Mucosa of descending colon (tissue), 3 donors: ENCODE measurements at places on chromosomes 5 and 9.

DNA sequence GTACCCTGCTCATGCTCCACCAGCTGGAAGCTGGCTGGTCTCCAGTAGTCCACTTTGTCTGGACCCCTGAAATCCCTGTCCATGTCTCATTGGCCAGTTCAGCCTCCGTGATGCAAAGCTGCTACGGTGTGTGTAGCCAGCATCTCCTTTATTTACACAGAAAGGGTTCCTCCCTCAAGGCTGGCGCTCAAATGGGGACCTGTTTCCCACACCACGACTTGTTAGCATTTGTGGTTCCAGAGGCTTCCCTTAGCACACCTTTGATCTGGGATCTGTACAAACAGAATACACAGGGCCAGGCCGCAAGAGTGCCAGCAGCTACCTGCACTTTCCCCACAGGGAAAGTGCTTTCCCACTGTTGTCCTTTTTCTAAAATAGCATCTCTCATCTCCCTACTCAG is 5.7 kb upstream of the SMU1 start:
- no peak for DNase-seq

DNA sequence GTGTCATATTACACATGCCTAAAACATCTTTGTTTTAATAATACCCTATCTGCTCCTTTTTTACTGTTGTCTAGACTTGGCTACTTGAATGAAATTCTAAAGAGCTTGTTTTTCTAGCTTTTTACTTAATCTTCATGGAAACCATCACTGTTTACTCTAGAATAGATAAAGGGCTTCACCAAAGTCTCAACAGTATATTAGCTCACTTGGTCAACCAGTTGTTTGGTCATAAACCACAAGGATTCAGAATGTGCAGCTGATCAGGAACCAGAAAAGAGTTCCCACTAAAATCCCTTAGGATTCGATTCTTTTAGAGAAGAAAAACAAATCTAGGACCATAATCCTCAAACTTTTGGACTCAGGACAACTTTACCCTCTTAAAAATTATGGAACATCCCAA is 38.0 kb downstream of the CDO1 start:
- DNase-seq: no peak

GRCh38 chr5:7759257-7759871 is 91.6 kb downstream of the CFAP90 start:
- DNase-seq: no peak

DNA sequence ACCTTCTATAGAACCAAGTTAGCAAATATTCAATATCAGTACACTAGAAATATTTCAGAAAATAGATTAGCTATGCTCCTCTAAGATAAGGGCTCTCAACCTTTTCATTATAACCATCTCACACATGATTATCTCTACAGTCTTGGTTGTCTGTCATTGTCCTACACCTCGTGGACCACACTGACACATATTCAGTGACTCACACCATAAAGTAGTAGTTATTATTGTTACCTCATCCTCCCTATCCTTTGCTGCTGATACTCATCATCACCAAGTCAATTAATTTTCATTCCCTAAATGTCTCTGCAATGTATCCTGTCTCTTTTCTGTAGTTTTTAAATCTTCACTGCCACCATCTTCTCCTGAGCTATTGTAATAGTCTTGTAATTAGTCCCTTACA is 1309.2 kb upstream of the C9orf72 start:
- no peak for DNase-seq

DNA sequence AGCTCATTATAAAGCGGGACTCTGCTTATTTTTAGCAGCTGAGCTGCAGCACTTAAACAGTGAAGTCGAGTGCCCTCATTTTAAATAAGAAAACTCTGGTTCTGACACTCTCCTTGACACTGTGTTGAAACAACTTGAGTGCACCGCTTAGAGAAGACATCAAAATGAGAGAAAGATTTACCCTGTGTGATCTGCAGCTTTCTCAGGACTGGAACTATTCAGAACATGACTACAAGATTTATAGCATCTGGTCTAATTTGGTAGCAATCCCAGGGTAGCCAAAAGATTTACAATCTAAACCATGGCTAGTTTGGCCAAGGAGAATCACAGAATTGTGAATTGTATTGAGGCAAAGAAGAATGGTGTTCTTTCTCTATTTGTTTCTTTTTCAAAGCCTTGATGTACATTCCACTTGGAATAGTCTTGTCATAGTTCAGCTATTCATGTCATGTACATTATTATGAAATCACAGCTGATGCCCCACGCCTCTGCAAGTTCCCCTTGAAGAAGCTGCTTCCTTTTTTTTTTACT is 38.7 kb downstream of the PLEKHG4B start:
- DNase-seq: no peak

DNA sequence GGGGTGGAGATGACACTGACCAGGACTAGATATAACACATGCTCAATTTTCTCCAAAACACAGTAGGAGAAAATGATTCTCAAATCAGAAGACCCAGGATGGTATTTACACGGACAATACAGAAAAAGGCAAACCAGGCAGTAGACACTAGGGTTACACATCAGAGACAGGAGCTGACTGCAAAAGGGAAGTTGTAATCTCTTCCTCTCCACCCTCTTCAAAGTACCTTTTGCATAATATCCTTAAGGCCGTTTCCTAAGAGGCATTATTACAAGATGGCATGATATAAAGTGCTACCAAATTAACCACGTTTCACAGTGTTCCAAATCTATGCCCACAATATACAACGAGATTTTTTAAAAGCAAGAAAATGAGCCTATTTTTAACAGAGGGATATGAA is 39.2 kb downstream of the YIPF5 start:
- no peak for DNase-seq

GRCh38 chr9:106619211-106619610 is 243.8 kb upstream of the ZNF462 start:
- DNase-seq: no peak

DNA sequence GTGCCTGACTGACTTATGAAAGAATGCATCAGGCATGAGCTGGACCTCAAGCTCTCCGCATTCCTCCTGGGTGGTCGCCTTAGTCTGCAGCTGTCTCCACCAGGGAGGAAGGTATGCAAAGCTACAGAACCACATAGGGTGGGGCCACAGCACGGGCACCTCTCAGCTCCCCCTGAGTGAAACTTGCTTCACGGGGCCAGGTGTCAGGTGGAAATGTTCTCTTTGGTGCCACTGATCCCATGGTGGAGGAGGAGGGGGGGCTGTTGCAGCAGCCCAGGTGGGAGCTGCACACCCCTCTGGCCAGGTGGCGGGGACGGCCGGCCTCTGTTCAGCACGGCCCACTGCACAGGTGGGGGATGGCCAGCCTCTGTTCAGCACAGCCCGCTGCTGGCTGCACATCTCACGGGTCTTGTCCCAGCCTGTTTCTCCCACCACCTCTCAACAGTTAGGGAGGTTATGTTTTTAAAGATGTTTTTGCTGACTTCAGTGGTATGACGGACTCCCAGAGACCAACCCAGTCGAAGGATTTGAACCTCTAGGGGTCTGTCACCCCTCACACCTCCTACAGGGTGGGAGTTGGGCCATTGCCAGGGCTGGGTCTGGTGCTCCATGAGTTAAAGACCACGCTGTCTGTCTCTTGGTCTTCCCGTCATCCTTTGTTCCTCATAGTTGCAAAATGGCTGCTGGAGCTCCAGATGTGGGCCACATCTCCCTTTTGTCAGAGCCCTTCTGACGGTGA is 34.3 kb downstream of the MRPL36 start:
- no peak for DNase-seq

DNA sequence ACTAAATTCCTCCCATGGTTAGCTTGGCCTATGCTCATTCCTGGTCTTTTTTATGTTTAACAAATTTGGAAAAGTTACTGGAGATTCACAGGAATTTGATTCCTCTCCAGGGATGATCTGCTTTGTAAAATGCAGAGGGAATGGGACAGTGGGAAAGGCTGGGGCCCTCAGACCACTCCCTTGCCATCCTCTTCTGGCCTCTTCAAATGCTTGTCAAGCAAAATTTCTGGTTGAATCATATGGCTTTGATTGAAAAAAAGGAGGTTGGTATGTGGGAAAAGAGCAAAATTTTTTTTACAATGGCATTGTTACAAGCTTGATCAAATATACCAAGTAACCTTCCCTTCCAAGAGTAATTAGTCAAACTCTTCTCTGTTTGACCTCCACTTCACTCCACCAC is 225.1 kb downstream of the PIK3R1 start:
- DNase-seq: no peak

- DNase-seq: no peak
Observed at GRCh38 chr9:272251-273213, 57.9 kb downstream of the DOCK8 start.

GRCh38 chr5:171226864-171227263 is 82.2 kb upstream of the TLX3 start:
- DNase-seq: no peak

DNA sequence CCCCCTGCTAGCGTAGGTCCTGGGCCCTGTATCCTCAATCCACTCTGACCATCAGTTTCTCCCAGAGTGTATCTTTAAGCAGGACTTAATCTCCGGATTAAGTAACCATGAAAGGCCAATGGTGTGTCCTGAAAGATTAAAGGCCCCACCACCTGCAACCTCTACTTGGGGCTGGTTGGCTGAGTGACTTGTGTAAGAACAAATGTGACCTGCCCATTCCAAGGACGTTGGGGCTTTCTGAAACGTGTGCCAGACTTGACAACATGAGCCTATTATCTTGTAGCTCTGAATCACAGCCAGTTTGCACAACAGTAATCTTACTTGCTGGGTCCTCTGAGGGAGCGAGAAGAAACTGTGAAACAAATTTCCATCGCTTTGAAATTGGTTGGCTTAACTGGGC is 3.1 kb upstream of the PRELID2 start:
- DNase-seq: no peak

DNA sequence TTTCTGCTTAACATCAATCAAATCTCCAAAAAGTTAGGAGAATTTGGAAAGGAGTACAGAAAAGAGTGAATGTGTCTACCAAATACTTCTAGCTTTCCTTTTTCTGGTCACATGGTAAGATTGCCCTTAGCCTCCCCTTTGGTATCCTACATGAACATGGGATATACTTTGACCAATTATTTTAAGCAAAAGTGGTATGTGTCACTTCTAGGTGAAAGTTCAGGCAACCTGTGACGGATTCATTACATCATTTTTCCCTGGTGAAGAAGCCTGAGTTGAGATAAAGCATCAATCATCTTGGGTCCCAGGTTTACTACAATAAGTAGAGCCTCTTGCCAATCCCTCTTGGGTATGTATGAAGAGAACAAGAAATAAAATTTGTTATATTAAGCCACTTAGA is 419.2 kb downstream of the PDE4D start:
- DNase-seq: no peak

GRCh38 chr9:134619983-134620661 is 21.5 kb upstream of the COL5A1 start:
- DNase-seq: no peak

DNA sequence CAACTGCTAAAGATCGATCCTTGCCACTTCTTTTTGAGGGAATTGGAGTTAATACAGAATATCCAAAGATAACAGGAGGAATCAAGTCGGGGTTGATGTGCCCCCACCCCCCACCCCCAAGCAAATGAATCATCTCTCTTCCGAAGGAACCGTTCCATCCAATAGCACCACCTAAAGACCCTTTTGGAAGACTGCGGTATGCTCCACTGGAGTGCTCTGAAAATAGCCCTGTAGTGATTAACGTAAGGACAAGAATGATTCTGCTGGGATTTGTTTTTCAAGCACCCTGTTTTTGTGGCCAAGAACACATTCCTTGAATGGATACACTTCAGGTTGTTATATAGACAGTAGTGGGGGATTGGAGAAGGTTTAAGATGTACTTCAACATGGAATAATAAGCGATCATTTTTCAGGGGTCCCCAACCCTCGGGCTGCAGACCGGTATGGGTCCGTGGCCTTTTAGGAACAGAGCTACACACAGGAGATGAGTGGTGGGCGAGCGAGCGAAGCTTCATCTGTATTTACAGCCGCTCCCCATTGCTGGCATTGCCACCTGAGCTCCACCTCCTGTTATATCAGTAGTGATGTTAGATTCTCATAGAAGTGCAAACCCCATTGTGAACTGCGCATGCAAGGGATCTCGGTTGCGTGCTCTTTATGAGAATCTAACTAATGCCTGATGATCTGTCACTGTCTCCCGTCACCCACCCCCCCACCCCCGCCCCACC is 44.5 kb upstream of the TMEM252 start:
- no peak for DNase-seq

GRCh38 chr5:172586125-172587060 is 54.7 kb upstream of the NEURL1B start:
- DNase-seq: no peak

DNA sequence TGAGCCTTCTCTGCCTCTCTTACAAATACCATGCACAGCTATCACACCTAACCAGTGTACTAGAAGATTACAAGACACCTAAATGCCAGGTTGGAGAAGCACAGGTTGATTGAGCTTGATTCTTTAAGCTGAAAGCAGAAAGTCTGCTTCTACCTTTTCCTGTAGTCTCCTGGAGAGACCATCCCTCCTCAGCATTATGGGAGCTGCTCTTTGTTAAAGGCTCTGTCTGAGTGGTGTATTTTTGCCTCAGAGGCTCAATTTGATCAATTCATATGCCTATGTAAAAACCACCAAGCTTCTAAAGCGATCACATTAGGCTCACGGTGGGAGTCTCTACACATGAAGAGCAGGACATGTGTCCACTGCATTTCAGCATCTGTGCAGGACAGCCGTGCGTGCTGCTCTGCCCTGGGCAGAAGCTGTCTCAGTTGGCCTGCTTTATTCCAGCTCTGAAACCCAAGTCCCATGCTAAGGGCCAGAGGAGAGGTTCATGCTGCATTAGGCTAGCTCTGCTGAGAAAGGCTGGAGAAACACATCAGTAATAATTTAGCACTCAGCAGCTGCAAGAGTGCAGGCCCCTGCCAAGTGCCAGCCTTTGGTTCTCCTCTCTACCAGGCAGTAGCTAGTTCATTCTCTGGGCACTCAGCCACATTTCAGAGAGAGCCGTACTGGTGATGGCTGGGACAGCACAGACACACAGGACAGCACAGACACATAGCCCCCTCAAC is 41.7 kb downstream of the TMEM167A start:
- no peak for DNase-seq

DNA sequence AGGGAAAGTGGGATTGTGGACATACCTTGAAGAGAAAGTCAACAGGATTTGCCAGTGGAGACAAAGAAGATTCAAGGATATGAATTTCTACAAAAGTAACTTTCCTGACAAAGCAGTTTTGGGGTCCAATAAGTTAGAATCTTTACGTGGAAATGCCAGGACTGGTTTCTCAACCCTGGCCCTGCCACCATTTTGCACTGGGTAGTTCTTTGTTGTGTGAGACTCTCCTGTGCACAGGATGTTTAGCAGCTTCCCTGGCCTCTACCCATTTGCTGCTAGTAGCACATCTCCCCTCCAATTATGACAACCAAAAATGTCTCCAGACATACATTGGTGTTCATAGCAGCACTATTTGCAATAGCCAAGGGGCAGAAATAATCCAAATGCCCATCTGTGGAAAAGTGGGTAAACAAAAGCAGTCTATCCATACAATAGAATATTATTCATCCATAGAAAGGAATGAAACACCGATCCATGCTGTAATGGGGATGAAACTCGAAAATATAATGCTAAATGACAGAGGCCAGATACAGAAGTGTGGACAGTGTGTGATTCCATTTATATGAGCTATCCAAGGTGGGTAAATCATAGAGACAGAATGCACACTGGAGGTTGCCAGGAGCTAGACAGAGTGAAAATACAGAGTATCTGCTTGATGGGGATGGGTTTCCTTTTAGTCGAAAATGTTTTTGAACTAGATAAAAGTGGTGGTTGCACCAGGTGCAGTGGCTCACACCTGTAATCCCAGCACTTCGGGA is 91.4 kb downstream of the NSUN2 start:
- DNase-seq: no peak

- DNase-seq: no peak
Observed at GRCh38 chr5:61697809-61698558, 365.9 kb downstream of the ZSWIM6 start.
